ENCODE measurements at places on chromosomes 6 and 20.

GRCh38 chr20:34127792-34128191 is 15.7 kb upstream of the EIF2S2 start:
- no peak for DNase-seq

GRCh38 chr6:53203483-53203882 is 54.8 kb upstream of the GCM1 start:
- no peak for DNase-seq

GRCh38 chr6:11033825-11034224 is 10.3 kb downstream of the ELOVL2 start:
- no peak for DNase-seq

DNA sequence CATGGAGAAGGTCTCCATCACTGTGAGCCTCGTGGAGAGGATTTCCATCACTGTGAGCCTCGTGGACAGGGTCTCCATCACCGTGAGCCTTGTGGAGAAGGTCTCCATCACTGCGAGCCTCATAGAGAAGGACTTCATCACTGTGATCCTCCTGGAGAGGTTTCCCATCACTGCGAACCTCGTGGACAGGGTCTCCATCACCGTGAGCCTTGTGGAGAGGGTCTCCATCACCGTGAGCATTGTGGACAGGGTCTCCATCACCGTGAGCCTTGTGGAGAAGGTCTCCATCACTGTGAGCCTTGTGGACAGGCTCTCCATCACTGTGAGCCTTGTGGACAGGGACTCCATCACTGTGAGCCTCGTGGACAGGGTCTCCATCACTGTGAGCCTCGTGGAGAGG is 140.4 kb downstream of the ERMARD start:
- DNase-seq, result no peak

- DNase-seq, result no peak
Measured at GRCh38 chr6:47478233-47479139, 897 bp downstream of the CD2AP start.

- DNase-seq, result no peak
Measured at GRCh38 chr6:54192993-54193392, 81.8 kb downstream of the MLIP start.

- no peak for DNase-seq
Measured at GRCh38 chr20:62760856-62761758, 35.2 kb upstream of the MRGBP start.

- DNase-seq, result no peak
Measured at GRCh38 chr6:153073841-153074240, 57.2 kb downstream of the RGS17 start.

DNA sequence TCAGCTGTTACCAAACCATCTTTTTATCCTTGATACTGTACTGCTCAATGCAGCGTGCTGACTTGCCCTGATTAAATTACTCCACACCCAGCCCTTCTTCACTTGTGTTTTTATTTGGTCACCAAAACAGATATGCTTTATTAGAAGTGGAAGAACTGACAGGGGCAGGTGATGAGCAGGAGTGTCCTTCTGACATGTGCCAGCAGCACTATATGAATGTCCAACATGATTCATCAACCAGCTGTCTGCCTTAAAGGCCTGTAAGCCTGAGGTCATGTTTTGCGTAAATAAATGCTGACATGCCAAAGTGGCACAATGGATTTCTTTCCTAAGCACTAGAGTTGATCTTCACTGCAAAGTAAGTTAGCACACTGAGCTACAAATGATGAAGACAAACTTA is 15.4 kb downstream of the POPDC3 start:
- DNase-seq, result no peak

DNA sequence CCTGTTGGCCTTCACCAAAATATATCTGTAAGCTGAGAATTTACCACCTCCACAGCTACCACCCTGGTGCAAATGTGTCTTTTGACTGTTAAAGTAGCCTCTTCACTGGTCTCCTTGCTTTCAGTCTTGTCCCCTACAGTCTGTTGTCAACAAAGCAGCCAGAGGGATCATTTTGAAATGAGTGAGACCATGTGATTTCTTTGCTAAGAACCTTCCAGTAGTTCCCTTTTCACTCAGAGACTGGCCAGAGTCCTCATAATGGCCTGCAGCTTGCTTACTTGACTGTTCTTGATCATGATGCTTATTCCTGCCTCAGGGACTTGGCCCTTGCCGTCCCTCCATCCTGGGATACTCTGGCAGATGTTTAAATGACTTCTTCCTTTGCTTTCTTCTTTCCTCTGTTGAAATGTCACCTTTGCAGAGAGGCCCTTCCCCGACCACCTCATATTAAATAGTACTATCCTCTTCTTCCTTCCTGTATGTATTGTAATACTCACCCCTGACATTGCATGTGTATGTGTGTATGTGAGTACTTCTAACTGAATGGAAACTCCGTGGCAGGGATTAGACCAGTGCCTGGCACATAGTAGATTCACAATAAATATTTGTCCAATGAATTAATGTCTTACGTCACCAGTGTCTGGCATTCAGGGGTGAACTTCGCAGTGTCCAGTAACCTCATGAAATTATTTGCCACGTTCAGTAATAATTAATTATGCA is 5.0 kb downstream of the MANBAL start:
- no peak for DNase-seq

GRCh38 chr6:132131758-132132157 is 180.6 kb upstream of the CCN2 start:
- no peak for DNase-seq

- no peak for DNase-seq
Measured at GRCh38 chr20:8414586-8415274, 282.7 kb downstream of the PLCB1 start.

- no peak for DNase-seq
Measured at GRCh38 chr6:22006795-22007194, 290.0 kb downstream of the PRL start.

DNA sequence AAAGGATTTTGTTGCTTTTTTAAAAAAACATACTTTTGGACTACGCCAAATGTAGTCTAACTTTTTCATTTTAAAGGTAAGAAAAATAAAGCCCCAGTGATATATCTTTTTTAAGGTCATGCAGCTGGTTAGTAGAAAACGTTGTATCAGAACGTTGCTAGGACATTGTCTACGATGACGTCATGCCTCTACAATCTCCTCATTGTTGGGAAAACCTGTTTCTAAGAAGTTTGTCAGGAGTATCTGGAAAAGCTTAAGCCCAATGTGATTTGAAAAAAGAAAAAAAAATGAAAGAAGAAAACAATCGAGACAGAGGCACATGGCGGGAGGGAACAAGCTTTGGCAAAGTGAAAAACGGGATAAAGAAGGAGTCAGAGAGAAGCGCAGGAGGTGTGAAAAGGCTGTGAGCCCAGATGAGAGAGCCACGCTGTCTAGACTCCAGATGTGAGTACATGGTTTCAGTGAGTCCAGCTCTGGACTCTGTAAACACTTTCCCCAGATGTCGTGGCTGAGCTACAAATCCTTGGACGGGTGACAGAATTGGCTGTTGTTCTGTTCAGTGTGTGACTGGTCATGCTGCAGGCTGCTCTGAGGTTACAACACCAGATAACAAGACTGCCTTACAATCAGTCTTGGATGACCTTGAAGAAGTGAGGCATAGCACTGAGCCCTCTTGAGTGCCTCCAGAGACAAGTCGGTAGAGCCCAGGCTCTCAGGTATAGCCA is 656.7 kb upstream of the ID4 start:
- DNase-seq, result no peak

GRCh38 chr6:329888-330691 is 37.8 kb downstream of the DUSP22 start:
- no peak for DNase-seq

GRCh38 chr6:89084954-89085353 is 4.4 kb downstream of the PNRC1 start:
- DNase-seq, result no peak

GRCh38 chr6:3765415-3765814 is 13.9 kb upstream of the PXDC1 start:
- no peak for DNase-seq

DNA sequence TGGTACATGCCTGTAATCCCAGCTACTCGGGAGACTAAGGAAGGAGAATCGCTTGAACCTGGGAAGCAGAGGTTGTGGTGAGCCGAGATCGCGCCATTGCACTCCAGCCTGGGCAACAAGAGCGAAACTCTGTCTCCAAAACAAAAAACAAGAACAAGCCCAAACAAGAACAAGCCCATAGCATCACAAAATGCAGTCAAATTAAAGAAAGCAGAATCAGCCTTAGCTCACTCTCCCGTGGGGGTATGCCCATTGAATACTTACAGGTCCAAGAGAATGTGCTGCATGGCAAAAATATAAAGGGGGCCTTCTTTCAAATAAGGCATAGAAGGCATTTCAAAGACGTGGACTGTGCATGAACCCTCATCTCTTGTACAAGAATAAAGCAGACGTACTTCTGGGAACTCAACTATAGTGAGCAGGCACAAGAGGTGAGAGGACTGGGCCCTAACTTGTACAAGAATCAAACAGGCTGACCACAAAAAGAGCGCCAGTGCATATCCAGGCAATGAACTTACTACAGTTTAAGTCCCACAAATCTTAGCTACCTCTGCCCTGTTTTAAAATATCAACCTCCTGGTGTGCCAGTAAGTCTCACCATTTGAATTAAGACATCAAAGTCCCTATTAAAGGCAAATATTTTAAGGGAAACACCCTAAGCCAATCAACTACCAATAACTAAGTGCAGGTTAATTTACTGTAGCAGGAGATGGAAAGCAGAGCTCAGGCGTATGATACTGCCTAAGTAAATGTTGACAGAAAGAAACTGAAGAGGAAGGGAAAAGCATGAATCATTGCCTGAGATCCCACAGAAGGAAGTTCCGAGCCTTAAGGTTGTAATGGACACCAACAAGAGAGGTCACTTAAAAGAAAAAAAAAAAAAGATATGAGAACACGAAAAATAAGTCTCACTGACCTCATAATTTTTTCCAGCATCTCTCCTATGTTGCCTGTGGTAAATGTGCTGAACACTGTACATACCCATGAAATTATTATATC is 37.4 kb downstream of the TOMM6 start:
- DNase-seq, result no peak

GRCh38 chr20:25372584-25373336 is 17.9 kb downstream of the ABHD12 start:
- no peak for DNase-seq

GRCh38 chr6:106112433-106112832 is 26.3 kb downstream of the PRDM1 start:
- no peak for DNase-seq

DNA sequence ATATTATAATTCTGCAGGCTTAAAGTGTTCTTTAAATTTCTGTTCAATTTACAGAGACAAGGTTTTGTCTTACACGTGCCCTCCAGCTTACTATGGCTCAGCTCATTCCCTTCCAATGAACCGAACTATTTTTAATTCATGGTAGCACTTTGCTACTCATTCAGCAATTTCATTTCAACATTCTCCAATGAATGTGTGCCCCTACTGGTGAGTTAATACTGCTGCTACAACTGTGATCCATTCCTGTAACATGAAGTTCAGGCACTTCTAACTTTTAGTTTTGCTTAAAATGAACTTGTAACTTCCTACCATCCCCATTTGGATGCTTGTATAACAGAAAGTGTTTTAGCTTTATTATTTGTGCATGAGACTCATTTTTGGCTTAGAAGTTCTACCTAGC is 99.7 kb downstream of the F13A1 start:
- DNase-seq, result no peak

DNA sequence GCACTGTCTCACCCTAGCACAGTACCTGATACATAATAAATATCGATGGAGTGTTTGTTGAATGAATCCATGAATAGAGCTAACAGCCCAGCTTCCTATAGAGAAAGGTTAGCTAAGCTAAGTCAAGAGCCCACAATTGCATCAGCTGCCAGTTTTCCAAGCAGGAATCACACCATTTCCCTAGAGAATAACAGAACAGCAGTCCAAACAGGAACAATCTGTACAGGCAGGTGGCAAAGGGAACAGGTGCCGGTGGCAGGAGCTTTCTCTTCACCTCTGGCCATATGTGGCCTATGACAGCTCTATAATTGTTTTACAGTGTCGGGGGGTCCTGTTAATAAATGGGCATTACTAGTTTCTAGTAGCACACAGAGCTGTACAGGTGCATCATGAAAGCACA is 38.8 kb downstream of the ISM1 start:
- DNase-seq, result no peak

GRCh38 chr20:55057779-55058415 is 582.5 kb downstream of the DOK5 start:
- DNase-seq, result no peak

GRCh38 chr6:130778946-130779657 is 48.1 kb upstream of the SMLR1 start:
- no peak for DNase-seq

- no peak for DNase-seq
Measured at GRCh38 chr20:39792334-39792733, 830.2 kb downstream of the DHX35 start.

GRCh38 chr6:40626886-40627285 is 39.7 kb upstream of the LRFN2 start:
- DNase-seq, result no peak

- DNase-seq, result no peak
Measured at GRCh38 chr6:93927731-93928130, 508.4 kb upstream of the EPHA7 start.

DNA sequence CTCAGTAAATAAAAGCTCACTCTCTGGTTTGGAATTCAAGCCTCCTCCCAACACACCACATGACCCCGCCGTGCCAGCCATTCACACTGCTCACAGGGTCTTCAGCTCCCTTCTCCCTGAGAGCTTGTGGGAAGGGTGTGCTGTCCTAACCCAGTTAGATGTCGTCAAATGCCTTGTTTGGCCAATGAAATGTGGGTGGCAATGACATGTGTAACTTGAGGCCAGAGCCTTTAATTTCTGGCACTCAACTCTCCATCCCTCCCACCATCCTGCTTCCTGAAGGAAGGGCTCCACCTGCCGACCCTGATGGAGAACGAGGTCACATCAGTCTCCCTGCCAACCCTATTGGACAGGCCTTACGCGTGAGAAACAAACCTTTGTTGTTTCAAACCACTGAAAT is 224.5 kb upstream of the AGPAT4 start:
- DNase-seq, result no peak

- no peak for DNase-seq
Measured at GRCh38 chr6:154222716-154223115, 133.9 kb downstream of the IPCEF1 start.

GRCh38 chr20:10721137-10721896 is 47.5 kb upstream of the JAG1 start:
- DNase-seq, result no peak

DNA sequence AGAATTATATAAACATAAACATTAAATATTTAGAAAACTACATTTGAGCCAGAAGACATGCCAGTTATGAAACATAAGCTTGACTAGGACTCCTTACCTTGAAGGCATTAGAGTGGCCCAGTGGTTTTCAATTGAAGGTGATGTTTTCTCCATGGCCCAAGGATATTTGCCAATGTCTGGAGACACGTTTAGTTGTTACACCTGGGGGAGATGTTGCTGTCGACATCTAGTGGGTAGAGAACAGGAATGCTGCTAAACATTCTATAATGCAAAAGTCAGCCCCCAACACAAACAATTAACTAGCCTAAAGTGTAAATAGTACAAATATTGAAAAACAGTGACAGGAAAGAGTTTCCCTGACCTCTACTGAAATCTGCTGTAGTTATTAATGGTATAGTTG is 200.9 kb upstream of the HS3ST5 start:
- DNase-seq, result no peak

DNA sequence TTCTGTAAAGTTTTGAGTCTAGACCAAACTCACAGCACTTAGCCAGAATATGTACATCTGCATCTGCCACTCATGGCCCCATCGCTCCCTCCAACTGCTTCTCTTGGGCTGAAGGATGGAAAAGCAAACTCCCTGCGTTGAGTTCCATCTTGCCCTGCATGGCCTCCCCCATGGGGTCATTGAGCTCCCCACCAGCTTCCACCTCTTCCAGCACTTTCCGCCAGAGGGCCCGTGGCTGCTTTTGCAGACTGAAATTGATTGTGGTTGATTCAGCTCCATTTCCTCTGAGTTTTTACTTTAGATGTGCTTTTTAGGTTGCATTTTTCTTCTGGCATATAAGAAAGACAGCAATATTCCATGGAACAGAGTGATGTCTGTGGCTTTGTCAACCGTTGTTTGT is 263.1 kb downstream of the ESR1 start:
- no peak for DNase-seq

All from omental fat pad (tissue), 4 donors.